CD8-positive, alpha-beta T cell (primary cell): ENCODE measurements at places on chromosomes 12 and 14.

- DNase-seq: no peak
Observed at GRCh38 chr14:90644882-90645281, 171.3 kb downstream of the TTC7B start.

DNA sequence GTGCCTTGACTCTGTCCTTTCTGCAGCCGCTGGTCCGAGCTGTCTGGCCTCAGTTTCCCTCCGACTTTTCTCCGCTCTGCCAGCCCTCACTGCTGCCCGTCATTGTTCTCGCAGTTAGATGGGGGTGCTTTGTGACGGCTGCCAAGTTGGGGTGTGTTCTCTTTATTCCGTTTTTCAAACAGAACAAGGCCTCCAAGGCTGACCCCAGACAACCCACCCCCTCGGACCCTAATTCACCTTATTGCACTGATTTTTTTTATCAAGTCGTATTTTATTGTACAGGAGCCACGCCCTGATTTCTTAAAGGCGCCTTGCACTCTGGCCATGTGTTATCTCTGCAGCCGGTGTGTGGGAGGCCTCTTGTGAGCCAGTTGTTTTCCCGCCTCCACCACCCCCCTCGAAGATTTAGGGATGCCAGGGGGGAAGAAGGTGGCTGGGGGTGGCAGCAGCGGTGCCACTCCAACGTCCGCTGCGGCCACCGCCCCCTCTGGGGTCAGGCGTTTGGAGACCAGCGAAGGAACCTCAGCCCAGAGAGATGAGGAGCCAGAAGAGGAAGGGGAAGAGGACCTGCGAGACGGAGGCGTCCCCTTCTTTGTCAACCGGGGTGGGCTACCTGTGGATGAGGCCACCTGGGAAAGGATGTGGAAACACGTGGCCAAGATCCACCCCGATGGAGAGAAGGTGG lies 1.3 kb downstream of the VASH1 start:
- DNase-seq: no peak

- no peak for DNase-seq
Observed at GRCh38 chr12:114678028-114678427, 5.9 kb downstream of the TBX3 start.

DNA sequence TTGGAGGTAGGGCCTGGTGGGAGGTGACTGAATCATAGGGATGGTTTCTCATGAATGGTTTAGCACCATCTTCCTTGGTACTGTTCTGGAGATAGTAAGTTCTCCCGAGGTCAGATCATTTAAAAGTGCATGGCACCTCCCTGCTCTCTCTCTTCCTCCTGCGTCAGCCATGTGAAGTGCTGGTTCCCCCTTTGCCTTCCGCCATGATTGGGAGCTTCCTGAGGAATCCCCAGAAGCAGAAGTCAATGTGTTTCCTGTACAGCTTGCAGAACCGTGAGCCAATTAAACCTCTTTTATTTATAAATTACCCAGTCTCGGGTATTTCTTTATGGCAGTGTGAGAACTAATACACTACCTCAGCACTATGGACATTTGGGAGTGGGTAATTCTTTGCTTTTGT lies 4.8 kb upstream of the LGMN start:
- DNase-seq: no peak

GRCh38 chr12:124680863-124681778 lies 113.7 kb upstream of the NCOR2 start:
- DNase-seq: no peak

GRCh38 chr14:66109426-66109825 lies 376.7 kb upstream of the CCDC196 start:
- no peak for DNase-seq

DNA sequence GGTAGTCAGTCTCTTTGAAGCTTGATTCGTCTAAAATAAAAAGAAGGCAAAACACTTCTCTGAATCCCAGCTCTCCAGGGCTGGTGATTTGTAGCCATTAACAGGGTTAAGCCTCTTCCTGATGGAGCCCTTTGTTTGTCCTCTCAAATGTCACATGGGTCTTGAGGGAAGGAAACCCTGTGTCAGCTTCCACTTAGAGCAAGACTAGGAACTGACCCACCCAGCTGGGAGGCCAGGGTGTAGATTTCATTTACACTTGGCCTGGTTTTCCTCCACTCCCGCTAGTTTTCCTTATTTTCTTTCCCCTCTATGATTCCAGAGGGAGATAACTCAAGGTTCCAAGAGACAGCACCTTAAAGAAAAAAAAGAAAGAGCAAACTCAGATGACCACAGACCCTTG lies 230.5 kb upstream of the EGLN3 start:
- no peak for DNase-seq

- DNase-seq: no peak
Observed at GRCh38 chr12:107417004-107417403, 268.6 kb upstream of the PWP1 start.

DNA sequence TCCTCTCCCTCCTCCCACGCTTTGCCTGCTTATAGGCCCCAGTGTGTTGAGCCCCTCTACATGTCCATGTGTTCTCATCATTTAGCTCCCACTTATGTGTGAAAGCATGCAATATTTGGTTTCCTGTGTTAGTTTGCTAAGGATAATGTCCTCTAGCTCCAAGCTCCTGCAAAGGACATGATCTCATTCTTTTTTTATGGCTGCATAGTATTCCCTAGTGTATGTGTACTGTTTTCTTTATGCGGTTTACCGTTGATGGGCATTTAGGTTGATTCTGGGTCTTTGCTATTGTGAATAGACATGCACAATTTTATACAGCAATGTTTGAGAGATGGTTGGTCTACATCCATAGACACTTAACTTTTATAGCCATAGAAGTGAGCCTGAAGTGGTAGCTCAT lies 5.1 kb downstream of the RESF1 start:
- no peak for DNase-seq

DNA sequence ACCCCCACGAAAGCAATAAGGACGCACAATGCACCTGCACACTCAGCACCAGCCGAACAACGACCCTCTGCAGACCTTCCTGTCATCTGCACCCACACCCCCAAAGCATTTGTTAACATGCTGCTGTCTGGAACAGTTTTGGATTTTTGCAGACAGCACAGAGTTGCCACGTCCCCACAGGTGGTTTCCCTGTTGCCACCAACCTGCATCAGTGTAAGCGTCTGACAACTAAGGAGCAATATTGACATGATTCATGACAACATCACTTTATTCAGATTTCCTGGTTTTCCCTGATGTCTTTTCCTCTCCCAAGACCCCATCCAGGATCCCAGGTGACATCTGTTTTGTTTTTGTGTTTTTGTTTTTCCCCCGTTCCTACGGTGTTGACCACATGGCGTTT lies 150.7 kb upstream of the C14orf180 start:
- DNase-seq: no peak

DNA sequence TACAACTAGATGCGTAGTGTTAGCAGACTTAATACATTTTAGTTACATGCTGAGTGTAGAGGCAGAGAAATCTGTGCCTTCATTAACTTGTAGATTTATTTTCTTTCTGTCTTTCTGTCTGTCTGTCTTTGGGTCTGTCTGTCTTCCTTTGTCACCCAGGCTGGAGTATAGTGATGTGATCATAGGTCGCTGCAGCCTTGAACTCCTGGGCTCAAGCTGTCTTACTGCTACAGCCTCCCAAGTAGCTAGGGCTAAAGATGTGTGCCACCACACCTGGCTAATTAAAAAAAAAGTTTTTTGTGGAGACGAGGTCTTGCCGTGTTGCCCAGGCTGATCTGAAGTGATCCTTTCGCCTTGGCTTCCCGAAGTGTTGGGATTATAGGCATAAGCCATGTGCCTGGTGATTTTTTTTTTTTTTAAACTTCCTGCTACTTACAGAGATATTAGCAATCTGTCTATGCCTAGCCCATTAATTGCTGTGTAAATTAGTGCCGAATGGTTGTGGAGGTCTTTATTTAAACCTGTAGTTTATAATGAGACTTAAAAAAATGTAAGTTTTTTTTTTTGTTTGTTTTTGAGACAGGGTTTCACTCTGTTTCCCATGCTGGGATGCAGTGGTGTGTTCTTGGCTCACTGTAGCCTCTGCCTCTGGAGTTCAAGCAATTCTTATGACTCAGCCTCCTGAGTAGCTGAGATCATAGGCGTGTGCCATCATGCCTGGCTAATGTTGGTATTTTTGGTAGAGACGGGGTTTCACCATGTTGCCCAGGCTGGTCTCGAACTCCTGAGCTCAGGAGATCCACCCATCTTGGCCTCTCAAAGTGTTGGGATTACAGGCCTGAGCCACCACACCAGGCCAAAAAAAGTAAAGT lies 22.8 kb downstream of the ERC1 start:
- no peak for DNase-seq

DNA sequence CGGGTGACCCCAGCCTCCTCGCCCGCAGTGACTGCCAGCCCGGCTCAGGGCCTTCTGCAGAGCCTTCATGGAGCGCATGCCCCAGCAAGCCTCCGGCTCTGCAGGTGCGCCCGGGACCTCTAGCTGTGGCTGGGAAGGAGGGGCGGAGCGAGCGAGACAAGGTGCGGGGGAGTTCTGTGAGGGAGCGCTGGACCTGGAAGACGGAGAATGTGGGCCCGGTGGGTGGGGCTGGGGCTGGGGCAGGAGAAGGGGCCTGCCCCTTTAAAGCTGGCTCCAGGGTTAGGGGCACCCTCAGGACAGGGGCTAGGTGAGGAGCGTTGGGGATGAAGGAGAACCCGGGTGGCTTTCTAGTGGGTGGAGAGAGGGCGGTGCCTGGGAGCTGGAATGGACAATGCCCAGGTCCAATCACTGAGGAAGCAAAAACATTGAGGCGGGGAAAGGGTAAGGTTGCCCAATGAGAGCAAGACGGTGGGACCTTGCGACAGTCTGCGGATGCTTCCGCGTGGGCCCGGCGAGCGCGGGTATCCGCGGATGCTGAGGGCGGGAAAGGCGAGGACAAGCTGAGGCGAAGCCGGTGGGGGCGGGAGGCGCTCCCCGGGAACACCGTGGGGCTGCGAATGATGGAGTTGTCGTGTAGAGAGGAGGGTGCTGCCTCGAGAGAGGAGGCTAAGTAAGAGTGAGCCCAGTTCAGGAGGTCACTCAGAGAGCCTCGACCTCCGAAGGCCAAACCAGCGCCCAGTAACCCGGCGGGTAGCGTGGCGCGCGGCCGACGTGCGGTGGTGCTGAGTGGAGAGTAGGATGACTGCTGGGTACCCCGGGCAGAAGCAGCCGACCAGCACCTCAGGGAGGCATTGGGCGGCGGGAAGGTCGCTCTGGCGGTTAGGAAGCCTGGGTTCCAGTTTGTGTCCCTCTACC lies at the start of gene GLS2:
GLS2 (minus strand) TSS at position 121 of the 915 bp plus-strand sequence; CDS start at position 78, 43 bp downstream.
- DNase-seq: peak; percentile 70

- DNase-seq: no peak
Observed at GRCh38 chr12:102958073-102958829, 777 bp downstream of the ASCL1 start.
